ENCODE measurements at places on chromosomes 1 and 21.

DNA sequence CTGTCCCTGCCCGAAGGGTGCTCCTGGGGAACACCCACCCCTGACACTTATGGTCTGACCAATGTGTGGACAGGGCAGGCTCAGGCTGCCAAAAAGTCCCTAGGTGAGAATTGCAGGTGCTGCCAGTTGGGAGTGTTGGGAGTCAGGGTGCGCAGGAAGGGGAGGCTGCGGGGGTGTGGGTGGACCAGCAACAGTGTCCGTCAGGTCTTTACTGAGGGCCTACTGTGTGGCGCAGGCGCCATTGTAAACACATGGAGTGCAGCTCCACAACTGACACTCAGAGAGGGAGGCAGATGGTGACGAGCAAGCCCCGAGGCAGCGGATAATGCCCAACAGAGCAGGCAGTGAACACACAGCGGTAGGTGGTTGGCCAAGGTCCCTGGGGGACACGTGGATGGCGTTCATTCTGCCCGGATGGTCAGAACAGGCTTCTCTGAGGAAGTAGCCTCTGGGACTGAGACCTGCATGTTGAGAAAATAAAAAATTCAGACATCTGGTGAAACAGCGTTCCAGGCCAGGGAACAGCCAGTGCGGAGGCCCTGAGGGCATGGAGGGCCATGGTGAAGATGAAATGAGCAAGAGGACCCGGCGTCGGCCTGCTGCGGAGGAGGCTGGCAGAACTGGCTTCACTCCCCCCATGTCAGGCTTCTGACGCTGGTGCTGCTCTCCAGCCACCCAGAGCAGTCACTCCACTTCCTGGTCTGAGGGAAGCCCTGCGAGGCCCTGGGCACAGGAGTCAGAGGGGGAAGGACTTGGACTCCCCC lies 136.2 kb upstream of the ZBTB40 start:
- DNase-seq, result no peak

DNA sequence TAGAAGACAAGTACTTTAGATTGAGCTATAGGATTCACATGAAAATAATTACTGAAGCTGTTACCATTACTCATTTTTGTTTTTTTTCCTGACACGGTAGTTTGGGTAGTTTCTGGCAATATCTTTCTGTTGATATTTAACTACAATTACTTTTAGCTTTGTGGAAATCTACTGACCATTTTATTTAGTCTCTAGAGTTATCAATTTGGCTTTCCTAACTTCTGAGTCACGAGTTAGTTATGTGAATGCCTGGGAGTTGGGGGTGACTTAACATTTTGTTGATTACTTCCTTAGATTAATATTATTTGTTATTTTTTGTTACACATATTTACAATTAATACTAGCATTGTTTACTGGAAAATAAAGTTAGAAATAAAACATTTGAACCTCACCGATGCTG lies 160.6 kb downstream of the HMCN1 start:
- no peak for DNase-seq

DNA sequence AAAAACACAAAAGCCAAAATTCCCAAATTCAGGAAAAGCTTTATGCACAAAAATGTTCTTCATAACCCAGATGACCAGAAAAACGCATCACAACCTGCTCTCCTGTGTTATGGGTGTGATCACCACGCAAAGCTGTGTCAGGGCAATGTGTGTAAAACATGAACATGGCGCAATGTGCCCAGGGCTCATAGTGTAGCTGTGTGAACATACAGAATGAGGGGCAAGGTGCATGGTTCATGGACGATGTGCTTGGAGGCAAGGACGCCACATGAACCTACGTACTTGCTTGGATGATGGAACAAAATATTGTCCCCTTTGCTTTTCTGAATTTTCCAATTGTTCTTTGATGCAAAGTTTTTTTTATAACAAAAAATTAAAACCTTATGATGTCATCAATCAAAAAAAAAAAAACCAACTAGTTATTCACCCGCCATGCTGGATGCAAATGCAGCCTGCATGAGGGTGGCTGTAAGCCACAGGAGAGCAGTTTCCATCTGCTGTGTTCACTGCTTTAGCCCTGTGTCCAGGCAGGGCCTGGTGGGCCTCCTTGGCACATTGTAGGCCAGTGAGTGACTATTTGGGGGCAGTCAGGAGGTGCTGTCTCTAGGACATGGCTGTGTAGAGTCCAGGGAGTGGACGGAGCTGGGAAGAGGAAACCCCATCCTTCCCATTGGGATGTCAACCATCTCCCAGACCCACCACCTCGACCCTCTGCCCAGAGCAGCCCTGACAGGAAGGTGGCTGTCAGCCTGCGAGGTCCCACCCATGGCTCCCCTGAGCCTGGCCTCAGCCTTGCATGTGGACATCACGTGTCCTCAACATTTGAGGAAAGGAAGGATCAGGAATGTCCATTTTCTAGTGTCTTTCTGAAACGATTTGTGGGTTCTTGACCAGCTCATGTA lies 13.6 kb downstream of the KRTAP10-1 start:
- DNase-seq, result no peak

DNA sequence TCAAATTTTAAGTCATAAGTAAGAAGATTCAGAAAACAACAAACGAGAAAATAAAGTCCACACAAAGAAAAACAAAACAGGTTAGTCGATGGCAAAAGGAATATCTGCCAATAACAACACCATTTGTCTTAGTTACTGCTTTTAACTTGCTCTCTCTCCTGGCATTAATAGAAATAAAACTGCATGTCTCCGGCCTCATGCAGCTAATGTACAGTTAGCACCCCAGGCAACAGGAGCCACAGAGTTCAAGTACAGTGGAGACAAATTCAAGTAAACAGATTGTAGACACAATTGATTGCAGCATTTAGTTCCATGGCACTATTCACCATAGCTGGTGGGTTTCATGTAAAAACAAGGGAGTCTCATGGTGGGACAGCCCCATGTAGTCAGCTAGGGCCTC lies 33.5 kb downstream of the SUSD4 start:
- DNase-seq, result no peak

DNA sequence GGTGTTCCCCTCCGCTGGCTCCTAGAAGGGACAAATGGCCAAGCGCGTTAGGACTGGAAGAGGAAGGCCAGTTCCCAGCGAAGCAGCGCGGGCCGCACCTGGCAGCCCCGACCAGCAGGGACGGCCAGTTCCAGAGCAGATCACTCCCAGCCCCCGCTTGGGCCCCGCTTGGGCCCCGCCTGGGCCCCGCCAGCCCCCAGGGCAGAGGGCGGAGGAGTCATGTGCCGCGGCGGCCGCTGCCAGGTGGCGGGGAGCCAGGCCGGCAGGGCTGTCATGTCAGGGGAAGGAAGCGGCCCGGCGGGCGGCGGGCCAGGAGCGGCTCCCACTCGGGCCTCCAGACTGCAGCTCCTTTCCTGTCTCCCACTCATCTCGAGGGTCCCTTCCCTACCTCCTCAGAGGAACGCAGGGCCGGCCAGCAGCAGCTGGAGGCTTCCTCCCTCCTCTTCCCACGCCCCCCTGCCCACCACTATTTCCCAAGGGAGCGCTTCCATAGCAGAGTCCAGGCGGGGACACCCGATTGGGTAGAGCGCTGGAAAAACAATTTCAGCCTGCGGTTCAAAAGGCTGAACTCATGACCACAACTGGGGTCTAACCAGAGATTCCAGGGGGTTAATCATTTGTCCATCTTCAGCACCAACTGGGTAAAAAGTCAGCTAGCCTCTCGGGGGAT lies 16.5 kb downstream of the ZNF697 start:
- no peak for DNase-seq

DNA sequence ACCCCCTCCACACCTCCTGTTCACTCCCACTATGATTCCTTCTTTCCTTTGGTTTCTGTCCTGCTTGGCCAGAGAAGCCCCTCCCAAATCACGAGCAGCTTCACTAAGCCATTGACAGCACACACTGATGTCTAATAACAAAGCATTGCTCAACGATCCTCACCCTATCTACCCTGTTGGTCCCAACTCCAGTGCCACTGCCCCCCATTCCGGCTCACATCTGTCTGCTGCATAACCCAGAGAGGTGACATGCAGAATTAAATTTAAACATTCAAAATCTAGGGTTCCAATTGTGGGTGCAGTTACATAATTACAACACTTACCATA lies 236.9 kb downstream of the TTLL7 start:
- no peak for DNase-seq

GRCh38 chr1:97350241-97350640 lies 570.6 kb downstream of the DPYD start:
- DNase-seq, result no peak

DNA sequence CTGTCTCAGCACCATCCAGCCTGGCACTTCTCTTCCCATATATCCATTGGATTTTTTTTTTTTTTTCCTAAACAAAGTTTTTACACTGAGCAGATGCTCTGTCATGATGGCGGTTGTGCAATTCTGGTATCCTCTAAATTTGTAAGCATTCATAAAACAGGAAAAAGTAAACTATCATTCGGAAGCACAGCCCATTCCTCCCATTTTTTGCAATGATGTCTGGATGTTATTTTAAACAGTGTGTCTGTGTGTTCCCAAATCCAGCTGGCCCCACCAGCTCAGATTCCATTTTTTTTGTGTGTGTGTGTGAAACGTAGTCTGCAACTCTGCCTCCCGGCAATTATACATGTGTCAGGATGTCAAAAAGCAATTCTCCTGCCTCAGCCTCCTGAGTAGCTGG lies 33.5 kb downstream of the PDPN start:
- DNase-seq, result no peak

DNA sequence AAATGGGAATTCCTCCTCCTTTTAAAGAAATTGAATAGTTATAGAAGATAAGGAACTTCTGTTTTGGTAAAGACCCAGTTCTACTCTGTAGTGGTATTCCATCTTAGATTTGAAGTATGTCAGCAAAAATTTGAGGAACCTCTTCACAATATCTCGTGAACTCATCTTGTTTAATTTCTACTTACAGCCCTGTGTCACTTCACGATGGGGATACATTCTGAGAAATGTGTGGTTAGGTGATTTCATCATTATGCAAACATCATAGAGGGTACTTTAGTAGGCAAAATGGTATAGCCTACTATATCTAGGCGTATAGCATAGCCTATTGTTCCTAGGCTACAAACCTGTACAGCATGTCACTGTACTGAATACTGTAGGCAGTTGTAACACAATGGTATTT lies 36.0 kb downstream of the ALG6 start:
- DNase-seq, result peak; percentile 26

GRCh38 chr1:32208469-32208868 lies 420 bp upstream of the DCDC2B start:
- DNase-seq, result no peak
